ENCODE measurements at places on chromosomes 1 and 21.

- no peak for DNase-seq
Measured at GRCh38 chr1:244294599-244295224, 157.0 kb downstream of the ADSS2 start.

DNA sequence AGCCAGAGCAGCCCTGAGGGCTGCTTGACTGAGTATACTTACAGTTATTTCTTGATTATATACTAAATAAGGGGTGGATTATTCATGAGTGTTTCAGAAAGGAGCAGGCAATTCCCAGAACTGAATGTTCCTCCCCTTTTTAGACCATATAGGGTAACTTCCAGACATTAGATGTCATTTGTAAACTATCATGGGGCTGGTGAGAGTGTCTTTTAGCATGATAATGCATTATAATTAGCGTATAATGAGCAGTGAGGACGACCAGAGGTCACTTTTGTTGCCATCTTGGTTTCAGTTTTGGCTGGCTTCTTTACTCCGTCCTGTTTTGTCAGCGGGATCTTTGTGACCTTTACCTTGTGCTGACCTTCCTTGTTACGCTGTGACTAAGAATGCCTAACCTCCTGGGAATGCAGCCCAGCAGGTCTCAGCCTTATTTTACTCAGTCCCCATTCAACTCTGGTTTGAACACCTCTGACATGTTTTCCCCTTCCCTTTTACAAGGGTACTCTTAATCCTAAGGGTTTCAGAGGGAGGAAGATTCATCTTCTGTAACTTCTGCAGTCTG, 16.2 kb downstream of the KCTD3 start:
- no peak for DNase-seq

GRCh38 chr1:52814465-52814864, 28.1 kb upstream of the ZYG11A start:
- DNase-seq = no peak

DNA sequence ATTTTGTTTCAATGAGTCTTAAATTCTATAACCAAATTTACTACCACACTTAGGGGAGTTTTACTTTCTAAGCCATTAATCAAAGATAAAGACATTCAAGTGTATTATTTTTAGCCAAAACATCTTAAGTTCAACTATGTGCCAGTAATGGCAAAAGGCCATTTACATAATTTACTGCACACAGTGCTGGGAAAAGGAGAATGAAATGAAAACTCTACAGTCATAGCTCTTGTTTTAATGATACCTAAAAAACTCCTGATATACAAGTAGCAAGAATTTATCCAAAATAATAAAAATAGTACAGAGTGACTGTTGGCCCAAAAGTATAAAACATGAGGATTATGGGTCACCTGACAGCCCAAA, 42.4 kb upstream of the C1orf198 start:
- no peak for DNase-seq

- no peak for DNase-seq
Measured at GRCh38 chr1:3777647-3778589, 5.4 kb downstream of the SMIM1 start.

GRCh38 chr1:56825436-56825835, 6.2 kb upstream of the FYB2 start:
- DNase-seq = no peak

DNA sequence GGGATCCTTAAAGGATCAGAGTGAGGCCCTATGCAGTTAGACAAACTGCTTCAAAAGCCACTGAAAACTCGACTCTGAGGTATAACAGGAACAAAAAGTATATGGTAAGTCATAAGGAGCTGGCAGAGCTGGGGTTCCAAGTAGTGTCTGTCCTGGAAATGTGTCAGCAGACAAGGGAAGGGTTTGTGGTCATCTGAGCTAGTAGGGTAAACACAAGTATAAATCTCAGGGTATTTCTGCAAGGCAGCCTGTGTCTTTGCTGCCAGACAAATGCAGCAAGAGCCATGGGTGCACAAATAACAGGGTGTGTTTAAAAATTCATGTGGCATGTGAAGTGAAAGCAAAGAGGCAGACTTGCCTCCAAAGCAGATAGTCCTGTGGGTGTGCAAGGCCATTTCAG, 759.0 kb upstream of the ADAMTS5 start:
- no peak for DNase-seq

GRCh38 chr1:207109004-207109403, 5.0 kb downstream of the C4BPA start:
- DNase-seq = no peak

DNA sequence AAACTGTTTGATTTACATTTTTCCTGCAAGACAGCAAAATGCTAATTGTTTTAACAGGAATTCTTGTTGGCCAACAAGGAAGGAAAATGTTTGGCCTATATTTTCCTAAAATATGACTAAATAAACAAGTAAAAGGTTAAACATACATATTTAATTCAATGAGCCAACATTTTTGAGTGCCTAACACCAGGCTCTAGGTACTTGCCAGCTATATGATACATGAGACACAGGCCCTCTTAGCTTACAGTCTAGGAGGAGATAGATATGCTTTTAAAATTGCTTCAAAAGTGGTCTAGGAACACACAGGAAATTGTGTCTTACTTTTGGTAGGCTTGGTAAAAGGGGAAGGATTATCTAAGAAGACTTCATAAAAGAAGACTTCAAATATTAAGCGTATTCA, 50.9 kb downstream of the PIGK start:
- no peak for DNase-seq

DNA sequence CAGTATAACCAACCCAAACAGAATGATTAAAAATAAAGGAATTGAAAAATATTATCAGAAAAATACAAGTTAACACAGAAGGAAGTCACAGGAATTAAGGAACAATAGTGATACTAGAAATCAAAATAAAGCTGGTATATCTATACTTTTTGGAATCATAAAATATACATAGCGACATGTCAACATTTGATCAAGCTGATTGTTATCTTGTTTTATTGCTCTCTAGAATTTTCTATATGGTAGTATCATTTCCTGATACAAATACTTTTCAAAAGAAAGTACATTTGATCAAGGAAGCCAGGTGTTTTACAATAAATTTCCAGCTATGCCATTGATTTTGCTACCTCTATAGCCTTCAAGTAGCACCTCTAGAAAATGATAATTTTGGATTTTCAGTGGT, 489.5 kb upstream of the PKN2 start:
- no peak for DNase-seq

DNA sequence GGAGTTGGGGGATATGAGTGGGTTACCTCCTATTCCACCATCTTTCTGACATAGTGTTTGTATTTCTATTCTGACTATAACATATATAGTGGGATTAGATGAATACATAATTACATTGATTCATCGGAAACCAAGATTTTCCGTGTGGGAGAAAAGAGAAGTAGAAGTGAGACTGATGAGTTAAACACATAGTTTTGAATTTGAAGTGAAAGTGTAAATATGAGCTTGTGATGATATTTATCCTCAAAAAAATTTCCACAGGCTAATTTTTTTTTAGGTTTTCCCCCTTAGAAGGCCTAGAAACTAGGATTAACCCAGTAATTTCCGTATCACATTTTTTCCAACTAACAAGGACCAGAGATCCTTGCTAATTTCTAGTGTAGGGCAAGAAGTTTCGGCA, 6.9 kb downstream of the CD1B start:
- no peak for DNase-seq

- no peak for DNase-seq
Measured at GRCh38 chr1:175188936-175189335, 3.6 kb downstream of the KIAA0040 start.

GRCh38 chr1:116127123-116127847, 16.1 kb downstream of the MAB21L3 start:
- no peak for DNase-seq
